ENCODE measurements at places on chromosomes 12 and 14.

GRCh38 chr12:78793982-78794381 lies 70.6 kb upstream of the SYT1 start:
- DNase-seq, result no peak

DNA sequence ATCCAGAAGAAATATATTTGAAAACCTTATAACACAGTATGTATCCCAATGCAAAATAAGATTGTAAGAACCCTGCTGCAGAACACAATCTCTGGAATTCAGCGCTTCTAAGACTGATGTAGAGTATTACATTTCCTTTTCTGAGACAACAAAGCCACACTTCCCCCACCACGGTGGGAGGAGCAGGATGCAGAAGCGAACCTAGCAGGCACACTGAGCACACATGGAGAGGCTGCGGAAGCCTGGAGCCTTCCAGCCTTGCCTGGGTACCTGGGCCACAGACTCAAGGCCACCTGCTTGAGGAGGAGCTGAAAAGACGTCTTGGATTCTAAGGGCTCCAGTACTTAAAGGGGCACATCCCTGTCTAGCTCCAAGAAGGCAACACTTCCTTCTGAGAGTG lies 46.4 kb downstream of the TCHP start:
- no peak for DNase-seq

DNA sequence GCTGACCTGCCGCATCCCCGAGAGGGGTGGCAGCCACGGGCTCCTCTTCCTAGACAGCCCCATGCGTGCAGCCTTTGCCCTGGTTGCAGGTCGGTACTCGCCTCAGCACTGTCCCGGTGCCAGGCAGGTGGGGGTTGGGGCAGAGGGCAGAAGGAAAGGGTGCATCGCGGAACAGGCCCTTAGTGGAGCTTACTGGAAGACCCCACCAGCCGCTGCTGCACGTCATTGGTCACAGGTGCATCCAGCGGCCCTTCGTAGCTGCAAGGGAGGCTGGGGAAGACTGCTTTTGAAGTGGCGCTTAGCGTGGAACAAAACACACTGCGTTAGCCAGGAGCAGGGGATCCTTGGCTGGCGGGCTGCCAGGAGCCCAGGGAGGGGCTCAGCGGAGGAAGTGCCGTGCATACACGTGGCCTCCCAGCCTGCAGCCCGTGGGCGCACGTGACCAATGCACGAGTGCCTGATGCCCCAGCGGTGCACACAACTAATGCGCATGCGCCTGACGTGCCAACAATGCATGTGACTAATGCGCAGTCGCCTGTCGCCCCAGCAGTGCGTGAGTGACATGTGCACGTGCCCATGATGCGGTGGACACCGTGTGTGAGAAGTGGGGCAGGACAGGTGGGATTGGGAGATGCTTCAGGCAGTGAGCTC lies 5.0 kb upstream of the EP400 start:
- no peak for DNase-seq

DNA sequence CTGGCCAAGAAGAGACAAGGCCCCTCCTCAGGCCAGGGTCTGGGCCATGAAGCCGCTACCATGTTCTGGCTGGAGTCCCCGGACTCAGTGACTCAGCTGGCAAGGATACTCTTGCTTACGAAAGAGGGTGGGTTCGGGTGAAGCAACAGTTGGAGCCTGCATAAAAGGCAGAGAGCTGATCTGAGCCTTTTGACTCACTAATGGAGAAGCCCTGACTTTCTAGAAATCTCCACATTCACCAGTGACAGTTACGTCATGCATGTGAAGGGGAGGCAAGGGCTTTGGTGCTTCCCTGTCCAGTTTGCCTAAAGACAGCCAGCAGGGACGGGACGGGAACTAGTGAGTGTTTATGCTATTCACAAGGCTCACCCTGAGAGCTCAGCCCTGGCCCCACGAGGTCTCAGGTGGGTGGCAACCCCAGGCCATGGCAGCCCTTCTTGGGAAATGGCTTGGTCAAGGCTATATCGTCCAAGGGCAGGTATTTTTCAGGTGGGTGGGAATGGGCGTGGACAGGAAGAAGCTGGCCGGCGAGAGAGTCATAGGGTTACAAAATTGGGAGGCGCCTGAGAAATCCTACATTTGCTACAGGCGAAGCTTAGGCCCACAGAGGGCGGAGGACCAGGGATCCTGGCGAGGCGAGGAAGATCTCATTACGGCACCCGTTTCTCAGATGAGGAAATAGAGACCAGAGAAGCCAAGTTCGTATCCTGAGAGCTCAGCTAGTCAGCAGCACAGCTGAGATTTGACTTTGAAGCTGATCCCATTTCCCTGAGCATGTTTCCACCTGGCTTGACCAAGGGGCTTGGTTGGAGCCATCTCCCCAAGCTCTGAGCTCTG lies 314.6 kb downstream of the BCL11B start:
- no peak for DNase-seq

DNA sequence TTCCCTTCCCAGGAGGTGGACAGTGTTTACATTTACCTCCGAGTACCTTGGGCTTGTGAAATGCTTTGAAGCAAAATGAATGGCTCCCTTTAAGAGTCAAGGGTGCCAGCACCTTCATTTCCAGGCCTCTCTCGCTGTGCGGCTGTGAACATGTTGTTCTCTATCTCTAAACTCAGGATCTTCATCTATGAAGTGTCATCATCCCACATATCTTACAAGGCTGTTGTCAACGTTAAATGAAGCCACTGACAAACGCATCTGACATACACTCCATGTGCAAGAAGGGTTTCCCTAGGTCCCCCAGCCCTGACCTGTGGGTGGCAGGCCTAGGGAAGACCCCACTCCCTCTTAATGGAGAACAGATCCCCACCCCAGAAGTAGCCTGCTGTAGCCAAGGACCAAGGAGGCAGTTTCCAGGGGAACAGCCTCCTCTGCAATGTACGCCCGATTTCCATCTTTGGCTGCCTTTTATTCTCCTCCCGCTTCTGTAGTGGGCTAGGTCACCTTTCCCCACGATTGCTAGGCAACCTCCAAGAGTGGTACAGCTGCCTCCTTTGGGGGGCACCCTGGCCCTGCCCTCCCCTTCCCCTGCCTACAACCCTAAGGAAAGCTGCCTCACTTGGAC lies 7.6 kb downstream of the ACTN1 start:
- no peak for DNase-seq

DNA sequence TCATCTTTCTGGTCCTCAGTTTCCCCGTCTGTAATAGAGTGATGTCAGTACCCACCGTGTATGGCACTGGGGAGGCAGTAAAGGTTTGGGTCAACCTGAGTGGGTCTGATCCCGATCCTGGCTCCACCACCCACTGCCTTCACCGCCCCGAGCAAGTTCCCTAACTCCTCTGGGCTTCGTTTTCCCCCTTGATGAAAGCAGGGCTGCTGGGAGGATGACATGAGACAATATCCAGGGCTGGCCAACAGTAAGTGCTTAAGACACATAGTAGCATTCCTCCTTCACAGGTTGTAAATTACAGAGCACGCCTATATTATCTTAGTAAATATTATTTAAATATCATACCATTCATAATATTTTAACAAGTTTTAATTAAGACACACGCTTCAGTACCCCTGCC lies 595 bp downstream of the PLEK2 start:
- no peak for DNase-seq

DNA sequence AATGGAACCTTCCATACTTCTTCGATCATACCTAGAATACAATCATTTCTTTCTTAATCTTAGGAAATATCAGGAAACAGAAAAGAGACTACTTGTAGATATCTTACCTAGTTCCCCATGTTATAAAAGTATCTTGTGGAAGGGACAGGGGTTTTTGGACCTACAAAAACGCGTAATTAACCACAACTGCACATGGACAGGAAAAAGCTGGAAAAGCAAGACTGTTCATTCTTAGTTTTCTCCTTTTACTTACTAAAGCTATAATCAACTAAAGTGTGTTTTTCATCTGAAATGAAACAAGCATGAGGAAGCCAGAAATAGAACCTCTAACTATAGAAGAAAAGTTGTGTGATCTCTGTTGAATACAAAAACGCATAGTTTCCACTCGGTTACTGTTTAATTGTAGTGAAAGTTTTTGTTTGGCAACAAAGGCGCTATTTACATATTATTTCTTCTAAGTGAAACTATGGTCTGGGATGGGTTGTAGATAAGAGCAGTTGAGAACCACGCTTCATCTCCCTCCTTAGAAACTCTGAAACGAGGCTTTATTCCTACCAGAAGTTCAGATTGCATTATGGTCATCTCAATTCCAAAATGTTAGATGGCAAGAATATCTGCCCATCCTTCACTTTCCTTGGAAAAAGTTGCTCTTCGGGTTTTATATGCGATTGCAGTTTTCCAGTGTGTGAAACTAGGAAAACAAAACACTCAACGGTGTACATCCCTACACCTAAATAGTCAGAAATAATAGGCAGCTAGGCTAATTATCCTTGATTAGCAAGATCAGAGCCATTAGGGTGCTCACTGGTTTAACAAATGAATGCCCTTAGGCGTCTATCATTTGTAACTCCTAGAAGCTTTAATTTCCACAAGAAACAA lies 1.1 kb downstream of the BCAT1 start:
- DNase-seq, result no peak

- DNase-seq, result no peak
These were observed 100.2 kb downstream of the RIMBP2 start for GRCh38 chr12:130615861-130616345.

DNA sequence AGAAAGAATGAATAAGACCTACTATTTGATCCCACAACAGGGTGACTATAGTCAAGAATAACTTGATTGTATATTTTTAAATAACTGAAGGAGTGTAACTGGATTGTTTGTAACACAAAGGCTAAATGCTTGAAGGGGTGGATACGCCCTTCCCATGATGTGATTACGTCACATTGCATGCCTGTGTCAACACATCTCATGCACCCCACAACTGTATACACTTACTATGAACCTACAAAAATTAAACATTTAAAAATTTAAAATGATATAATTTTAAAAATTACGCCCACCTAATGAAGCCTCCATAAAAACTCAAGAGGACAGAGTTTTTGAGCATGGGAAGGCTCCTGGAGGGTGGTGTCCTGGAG lies 94.5 kb downstream of the SCARB1 start:
- no peak for DNase-seq

DNA sequence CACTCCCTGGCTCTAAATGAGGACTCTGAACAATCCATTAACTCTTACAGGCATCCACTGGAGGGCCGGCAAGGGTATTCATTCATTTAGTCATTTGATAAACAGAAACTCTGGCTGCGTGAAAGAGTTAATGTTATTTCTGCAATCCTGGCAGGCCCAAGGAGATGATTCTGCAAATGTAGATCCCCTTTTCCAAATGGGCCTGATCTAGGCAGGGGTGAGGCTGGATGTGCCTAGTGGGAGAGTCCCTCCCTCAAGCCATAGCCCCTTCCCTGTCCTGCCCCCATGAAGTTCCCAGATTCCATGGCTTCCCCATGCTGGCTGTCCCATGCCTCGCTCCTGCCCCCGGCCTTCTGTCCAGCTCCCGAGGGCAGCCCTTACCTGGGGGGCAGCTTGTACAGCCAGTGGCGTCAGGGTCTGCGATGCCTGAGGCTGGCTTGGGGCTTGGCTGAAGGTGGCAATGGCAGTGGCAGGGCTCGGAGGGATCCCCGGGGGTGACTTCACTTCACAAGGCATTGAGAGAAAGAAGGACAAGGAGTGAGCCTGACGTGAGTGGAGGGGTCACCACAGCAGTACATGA lies 18.4 kb downstream of the POU6F1 start:
- no peak for DNase-seq

DNA sequence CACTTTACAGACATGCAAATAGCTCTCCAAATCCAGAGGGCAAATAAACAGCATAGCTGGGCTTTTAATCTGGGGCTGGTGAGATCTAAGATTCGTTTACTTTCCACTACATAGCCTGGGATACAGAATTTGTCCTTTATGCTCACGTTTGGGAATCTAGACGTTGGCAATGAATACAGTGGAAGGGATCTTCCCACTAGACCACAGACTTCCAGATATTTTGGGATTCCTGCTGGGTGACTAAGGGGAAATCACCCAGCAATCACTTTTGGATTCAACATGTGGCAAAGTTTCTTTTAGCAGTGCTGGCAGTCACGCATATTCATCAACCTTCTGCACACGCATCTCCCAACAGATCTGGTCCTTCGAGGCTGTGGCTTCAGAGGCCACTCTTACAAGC lies 23.5 kb downstream of the APPL2 start:
- DNase-seq, result no peak

GRCh38 chr14:71212683-71213107 lies 305.4 kb downstream of the PCNX1 start:
- DNase-seq, result no peak

- no peak for DNase-seq
These were observed 149.7 kb upstream of the ARHGAP5 start for GRCh38 chr14:31927348-31927832.

DNA sequence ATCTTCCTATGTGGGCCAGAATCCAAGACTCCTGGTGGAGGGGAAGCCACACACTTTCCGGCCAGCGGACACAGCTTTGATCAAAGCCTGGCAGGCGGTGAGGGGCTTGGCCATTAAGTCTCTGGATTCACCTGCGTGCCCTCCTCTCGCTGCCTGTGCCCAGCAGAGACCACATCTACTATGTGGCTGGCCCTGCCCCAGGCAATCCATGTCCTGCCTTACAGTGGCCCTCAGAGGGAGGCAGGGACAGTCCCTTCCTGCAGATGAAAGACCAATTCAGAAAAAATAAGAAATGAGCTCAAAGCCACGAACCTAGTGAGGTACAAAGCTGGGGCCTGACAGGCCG lies 82.7 kb upstream of the GPR68 start:
- DNase-seq, result no peak

DNA sequence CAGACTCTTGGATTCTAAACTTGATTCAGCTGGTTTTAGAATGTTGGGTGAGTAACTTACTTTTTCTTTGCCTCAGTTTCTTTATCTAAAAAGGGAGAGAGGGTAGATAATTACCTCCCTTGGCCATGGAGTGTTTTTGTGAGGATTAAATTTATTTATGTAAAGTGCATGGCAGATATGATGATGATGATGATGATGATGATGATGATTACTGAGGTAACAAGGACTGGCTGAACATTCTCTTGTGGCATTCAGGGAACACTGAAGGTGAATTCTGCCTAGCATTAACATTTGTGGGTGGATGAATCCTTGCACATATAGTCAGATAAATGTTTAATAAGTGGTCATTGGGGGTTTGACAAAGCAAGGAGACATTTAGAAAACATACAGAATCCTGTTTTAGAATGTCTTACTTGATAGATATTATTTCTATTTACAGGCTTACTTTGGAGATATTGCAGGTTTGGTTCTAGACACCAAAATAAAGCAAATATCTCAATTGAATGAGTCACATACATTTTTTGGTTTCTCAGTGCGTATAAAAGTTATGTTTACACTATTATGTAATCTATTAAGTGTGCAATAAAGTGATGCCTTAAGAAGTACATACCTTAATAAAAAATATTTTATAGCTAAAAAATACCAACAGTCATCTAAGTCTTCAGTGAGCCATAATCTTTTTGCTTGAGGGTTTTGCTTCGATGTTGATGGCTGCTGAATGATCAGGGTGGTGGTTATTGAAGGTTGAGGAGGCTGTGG lies 123.2 kb downstream of the SNAPC1 start:
- DNase-seq, result no peak

DNA sequence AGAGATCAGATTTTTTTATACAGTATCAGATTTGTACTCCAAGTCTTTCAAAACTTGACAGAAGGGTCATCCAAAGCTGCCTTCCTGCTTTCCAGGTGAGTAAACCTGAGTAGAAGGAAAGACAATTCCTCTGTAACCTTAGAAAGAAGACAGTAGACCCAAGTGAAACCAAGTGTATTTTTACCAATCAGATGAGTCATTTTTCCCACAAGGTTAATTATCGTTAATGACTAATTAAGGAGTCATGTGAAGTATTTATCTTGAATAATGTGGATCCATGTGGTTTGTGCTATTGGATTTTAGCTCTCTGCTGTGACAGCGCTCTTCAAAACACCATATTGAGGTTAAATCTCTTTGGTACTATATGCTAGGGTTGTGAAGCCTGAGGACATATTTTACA lies 74.0 kb upstream of the PELI2 start:
- DNase-seq, result no peak
